Iris pigment epithelial cell (primary cell): ENCODE measurements at places on chromosomes 2 and 18.

- no peak for DNase-seq
These were observed 64.2 kb upstream of the OTOF start for GRCh38 chr2:26542194-26542455.

DNA sequence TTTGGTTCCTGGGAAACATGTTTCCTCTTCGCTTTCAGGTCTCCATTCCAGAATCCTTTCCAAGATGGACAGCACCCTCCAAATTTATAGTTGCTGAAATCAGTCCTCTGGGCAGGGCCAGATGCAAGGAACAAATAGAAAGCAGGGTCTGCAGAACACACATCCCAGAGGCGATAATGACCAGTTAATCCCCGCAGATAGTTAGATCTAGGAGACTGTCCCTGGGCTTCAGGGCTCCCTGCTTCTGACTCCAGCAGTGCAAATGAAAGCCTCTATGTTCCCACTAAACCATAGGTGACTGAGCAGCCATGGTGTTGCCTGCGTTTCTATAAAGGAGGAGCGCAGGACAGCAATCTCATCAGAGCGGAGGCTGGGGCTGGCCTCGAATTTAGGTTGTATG, 38.7 kb downstream of the SRSF7 start:
- no peak for DNase-seq

- DNase-seq: no peak
These were observed 11.6 kb downstream of the IRS1 start for GRCh38 chr2:226788064-226788463.

GRCh38 chr2:195413422-195413821, 243.6 kb upstream of the SLC39A10 start:
- DNase-seq: no peak

- no peak for DNase-seq
These were observed 120.7 kb downstream of the ATAD2B start for GRCh38 chr2:23806201-23806600.

- DNase-seq: no peak
These were observed 59.6 kb downstream of the CHRNA1 start for GRCh38 chr2:174704642-174705041.

DNA sequence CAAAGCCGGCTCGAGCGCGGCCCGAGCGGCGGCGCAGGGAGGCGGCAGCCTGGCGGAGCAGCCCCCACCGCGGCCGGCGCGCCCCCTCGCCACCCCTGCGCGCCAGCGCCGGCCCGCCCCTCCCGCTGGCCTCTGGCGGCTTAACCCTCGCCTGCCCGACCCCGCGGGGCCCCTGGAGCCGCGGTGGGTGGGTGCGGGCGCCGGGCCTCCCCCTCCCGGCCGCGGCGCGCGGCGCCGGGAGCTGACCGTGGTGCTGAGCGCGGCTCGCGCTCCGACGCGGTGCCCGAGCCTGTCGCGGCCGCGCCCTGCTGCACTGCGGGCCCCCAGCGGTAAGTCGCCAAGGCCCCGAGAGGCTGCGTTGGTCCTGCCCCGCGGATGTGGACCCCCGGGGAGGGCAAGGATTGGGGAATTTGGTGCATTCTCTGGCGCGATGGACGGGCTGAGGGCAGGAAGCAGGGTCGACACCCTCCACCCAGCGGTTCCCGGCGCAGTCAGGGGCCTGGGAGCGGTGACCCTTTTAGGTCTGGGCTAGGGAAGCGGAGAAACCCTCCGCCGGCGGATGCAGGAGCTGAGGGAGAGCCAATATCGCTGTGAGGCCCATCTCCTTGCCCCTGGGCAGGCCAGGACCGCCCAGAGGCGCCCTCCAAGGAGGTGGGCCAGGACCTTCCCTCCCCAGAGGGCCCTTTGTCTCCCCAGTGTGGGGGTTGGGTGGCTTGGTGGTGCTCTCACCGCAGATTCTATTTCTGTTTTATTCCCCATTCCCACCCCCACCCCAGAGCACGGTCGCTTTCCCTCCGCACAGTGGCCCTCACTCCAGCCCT, 923 bp downstream of the AMER3 start:
- peak; percentile 12 for DNase-seq

DNA sequence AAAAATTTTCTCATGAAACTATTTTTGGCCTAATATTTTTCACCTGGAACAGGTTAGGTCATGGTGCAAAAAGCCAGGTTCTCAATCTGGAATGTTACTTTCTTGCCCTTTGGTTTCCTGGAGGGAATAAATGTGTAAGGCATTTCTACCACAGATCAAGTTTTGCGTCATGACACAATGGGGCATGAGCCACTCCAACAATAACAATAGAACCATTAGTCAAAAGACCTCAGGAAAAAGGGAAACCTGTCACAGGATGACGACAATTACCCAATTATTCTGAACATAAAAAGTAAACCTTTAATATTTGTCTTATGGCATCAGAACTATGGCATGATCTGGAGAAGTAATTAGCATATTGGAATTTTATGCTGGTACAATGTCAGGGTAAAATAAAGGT, 88.2 kb upstream of the HNRNPA3 start:
- DNase-seq: no peak

DNA sequence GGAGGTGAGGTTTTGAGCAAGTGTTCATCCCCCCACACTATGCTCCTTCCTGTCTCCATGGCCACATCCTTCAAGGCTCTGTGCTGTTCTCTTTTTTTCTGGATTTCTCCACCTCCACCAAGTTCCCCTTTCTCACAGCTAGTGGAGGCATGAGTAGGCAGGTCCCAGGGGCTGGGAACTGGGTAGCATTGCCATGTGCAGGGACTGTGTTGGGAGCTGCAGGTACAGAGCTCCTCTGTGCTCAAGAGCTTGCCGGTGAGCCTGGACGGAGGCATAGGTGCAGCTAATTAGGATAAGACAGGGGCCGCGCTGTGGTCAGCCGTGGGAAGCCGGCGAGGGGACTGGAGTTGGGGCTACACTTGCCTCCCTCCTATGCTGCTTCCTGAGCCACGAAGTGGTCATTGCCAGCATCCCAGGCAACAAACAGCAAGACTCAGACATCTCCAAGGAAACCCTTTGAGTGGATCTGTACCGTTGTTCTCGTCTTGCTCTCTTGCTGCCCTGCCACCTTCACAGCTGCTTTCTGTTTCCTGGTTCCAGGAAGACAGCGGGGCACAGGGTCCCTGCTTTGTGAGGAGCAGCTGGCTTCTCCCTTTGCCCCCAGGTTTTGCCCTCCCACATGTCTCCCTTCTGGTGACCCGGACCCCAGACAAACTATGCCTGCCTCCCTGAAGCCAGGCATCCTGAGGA, 36.9 kb downstream of the ATOH8 start:
- DNase-seq: no peak
